H1 (cell line): ENCODE measurements at places on chromosomes 4 and X.

DNA sequence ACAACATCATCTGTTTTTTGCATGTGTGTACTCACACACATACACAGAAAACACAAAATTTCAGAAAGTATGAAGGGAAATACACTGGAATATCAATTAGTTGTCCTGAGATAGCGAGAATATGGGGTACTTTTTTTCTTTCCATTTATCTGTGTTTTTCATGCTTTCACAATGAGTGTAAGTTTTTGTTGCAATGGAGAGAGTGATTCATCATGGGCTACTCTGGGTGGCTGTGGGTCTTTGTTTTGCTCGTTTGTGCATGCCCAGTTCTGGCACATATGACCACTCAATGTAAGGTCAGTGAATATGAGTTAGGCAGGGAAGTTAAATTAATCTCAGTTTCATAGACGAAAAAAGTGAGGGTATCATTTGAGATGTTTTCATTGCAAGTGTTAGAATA lies 26.9 kb downstream of the XK start:
- H3K27ac ChIP-seq = no peak overlapping the region
- no peak overlapping the region for H3K4me3 ChIP-seq
- no peaks in the 10 kb centered on the region for H3K36me3 ChIP-seq
- H3K27me3 ChIP-seq = no peaks in the 10 kb centered on the region

DNA sequence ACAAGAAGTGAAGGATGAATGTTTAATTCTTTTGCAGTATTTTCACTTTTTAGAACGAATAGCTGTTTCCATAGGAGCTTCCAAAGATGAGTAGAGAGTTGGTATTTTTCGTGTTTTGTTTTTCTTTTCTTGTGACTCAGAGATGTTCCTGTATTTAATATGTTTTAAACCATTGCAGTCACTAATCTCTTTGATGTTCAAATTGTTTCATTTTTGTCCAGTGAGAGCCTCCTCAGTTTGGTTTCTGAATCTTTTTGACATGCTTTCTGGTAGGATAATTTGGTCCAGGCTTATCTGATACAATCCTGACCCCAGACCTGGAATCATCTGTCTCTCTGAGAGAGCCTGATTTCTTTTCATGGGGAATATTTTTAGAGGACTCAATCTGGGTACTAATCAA lies 41.6 kb downstream of the BEX3 start:
- no peaks in the 10 kb centered on the region for H3K4me1 ChIP-seq
- H3K4me3 ChIP-seq = no peak overlapping the region
- H3K27me3 ChIP-seq = no peaks in the 10 kb centered on the region
- no peak for DNase-seq

DNA sequence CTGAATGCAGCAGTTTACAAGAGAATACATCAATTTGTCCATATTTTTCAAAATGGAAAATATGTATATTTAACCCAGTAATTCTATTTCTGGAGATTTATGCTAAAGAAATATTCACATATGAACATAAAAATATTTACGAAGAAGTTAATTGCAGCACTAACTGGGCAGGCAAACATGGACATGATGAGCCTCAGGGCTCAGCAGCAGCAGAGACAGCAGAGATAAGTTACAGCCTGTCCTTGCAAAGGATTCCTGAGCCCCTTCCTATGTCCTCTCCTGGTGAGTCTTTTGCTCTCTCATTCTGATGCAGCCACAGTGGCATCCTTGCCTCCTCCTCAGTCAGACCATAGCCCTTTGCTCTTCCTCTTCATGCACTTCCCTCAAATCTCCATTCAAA lies 680.6 kb upstream of the CPEB2 start:
- no peak overlapping the region for H3K27ac ChIP-seq
- no peak for DNase-seq
- H3K4me1 ChIP-seq = no peaks in the 10 kb centered on the region
- H3K4me3 ChIP-seq = no peak overlapping the region
- no peaks in the 10 kb centered on the region for H3K27me3 ChIP-seq

DNA sequence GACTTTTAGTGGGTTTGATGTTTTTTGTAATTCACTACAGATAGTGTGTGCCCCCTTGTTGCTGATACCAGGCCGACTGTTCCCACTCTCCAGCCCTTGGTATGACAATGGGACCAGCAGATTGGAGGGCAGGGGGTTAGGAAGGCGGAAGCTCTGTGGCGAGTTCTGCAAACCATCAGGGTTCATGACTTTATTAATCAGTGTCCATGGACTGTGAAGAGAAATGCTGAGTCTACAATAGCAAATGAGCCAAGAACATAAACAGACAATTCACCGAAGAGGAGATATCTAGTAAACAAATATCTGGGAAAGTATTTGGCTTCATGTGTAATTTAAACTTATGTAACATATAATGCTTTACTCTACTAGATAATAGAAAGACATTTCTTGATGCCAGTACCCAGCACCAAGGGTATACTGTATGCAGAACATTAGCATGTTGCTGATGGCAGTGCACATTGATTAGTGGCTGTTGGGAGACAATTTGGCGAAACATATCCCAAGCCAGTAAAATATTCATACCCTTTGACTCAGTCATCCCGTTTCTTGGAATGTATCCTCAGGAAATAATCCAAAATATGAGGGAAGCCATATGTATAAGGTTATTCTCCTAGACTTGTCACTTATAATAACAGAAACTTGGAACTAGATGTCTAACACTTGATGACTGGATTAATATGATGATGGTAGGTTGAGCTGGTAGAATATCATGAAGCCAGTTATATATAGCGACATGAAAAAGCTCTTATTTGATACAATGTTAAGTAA lies 169.4 kb downstream of the PTTG2 start:
- DNase-seq = no peak
- peaks cover 36% of the 10 kb centered on the region for H3K27me3 ChIP-seq
- H3K36me3 ChIP-seq = no peaks in the 10 kb centered on the region
- H3K4me3 ChIP-seq = no peak overlapping the region
- peaks cover 17% of the 10 kb centered on the region for H3K4me1 ChIP-seq

DNA sequence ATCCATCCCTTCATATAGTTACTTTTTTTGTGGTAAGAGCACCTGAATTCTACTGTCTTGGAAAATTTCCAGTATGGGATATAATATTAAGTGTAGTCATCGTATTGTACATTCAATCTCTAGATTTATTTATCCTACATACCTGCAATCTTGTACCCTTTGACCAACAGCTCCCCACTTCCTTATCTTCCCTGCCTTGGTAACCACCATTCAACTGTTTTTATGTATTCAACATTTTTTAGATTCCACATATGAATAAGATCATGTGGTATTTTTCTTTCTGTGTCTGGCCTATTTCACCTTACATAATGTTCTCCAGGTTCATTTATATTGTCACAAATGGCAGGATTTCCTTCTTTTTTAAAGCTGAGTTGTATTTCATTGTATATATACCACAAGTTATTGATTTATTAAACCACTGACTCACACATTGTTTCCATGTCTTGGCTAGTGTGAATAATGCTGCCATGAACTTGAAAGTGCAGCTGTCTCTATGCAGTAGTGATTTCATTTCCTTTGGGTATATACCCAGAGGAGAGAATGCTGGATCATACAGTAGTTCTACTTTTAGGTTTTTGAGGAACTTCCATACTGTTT lies 572.5 kb downstream of the MAGEB5 start:
- no peak overlapping the region for H3K27ac ChIP-seq
- H3K27me3 ChIP-seq = no peaks in the 10 kb centered on the region
- no peaks in the 10 kb centered on the region for H3K4me1 ChIP-seq
- DNase-seq = no peak
